Thoracic aorta (tissue), 2 donors: ENCODE measurements at places on chromosomes 7 and 10. TPM values are rescaled to one million over a fixed set of nuclear protein-coding genes. Genes with fewer than 3 reads are reported as not detected.
A peak's percentile ranks its signal among the peaks of the same experiment; 100 is the strongest.

DNA sequence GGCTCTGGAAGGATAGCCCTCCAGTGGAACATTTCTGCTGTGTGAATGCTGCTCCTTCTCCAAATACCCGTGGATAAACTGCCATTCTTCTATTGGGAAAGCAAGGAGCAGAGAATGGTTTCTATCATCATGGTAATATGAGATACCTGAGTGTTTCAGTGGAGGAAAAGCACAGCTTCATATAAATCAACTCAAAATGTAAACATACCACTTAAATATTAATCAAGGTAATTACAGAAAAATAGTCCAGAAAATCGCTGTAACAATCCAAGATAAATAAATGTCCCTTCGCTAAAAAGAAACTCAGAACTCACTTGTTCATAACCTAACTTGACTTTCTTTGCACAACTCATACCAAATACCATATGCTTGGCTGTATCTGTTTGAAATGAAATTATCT is 635.8 kb downstream of the PARD3 start:
- H3K36me3 ChIP-seq, result no peaks in the 10 kb centered on the region
- no peak overlapping the region for H3K4me3 ChIP-seq
- no peaks in the 10 kb centered on the region for H3K4me1 ChIP-seq
- no peak for DNase-seq

DNA sequence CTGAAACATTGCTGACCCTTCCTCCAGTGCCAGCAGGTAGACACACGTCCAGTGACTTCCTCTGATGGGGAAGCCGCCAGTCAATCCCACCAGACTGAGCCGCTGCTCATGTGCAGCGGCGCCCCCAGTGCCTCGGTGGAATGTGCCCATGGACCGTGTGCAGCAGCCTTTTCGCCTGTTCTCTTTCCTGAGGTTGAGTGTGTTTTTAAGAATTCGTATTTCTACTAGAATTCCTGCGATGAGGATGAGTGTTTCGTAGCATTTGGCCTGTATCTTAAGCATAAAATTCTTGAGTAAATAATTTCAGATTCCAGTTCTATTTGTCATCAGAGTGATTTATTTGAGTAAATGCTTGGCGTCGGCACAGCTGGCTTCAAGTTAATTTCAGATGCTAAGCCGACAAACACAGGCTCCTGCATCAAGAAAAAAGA is 35.4 kb downstream of the BNIP3 start:
- peak overlapping the region; percentile 57 for H3K4me3 ChIP-seq
- H3K27ac ChIP-seq, result peak overlapping the region; percentile 89
- peaks cover 11% of the 10 kb centered on the region for H3K4me1 ChIP-seq
- peaks cover 32% of the 10 kb centered on the region for H3K36me3 ChIP-seq

DNA sequence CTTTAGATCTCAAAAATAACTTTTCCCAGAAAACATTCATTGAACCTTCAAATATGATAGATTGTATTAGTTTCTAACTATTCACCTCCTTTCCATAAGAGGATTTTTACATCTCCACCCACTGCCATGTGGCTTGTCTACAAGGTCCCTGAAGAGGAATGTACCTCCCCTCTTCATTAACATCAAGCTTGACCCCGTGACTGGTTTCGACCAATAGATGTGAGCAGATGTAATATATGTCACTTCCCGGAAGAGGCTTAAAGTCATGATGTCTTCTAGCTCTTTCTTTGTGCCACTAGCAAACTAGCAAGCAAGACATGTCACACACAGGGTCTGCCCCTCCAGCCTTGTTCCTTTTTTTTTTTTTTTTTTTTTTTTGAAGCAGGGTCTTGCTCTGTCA is 6.9 kb downstream of the BAZ1B start:
- no peaks in the 10 kb centered on the region for H3K27me3 ChIP-seq
- DNase-seq, result no peak
- peaks cover 62% of the 10 kb centered on the region for H3K4me1 ChIP-seq
- no peak overlapping the region for H3K4me3 ChIP-seq
- H3K27ac ChIP-seq, result no peak overlapping the region

- H3K36me3 ChIP-seq, result no peaks in the 10 kb centered on the region
- H3K27me3 ChIP-seq, result no peaks in the 10 kb centered on the region
- H3K27ac ChIP-seq, result no peak overlapping the region
- no peak for DNase-seq
- no peaks in the 10 kb centered on the region for H3K4me1 ChIP-seq
These were observed 25.7 kb downstream of the TMEM176A start for GRCh38 chr7:150826061-150826849.

GRCh38 chr10:1576467-1577372 is 160.6 kb downstream of the ADARB2 start:
- no peaks in the 10 kb centered on the region for H3K36me3 ChIP-seq
- H3K4me1 ChIP-seq, result no peaks in the 10 kb centered on the region
- no peak overlapping the region for H3K27ac ChIP-seq

Gene PPP1R17
- total RNA-seq, result not detected

DNA sequence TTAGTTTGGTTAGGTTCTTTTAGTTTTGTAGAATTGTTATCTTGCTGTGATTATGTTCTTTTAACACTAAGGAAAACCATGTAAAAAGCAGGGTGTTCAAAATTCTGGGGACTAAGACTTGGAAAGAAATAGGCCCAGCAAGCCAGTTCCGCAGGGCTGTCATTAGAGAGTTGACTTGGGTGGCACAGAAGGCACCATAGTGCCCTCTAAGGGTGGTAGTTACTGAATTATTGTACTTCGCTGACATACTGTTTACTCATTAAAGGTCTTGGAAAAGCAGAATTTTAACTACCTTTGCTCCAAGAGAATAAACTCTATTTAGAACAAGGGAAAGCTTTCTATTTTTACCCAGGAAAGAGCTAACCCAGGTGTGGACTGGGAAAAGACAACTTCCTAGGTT is 86.5 kb downstream of the OTUD1 start:
- H3K27me3 ChIP-seq, result no peaks in the 10 kb centered on the region
- H3K27ac ChIP-seq, result no peak overlapping the region
- no peaks in the 10 kb centered on the region for H3K36me3 ChIP-seq
- no peak overlapping the region for H3K4me3 ChIP-seq

Gene HSPA12A
- total RNA-seq, result 13.6 TPM

Gene TRPV5
- not detected for total RNA-seq

- DNase-seq, result no peak
- H3K36me3 ChIP-seq, result no peaks in the 10 kb centered on the region
- H3K4me1 ChIP-seq, result no peaks in the 10 kb centered on the region
These were observed 871.8 kb downstream of the IPMK start for GRCh38 chr10:57395923-57396322.

DNA sequence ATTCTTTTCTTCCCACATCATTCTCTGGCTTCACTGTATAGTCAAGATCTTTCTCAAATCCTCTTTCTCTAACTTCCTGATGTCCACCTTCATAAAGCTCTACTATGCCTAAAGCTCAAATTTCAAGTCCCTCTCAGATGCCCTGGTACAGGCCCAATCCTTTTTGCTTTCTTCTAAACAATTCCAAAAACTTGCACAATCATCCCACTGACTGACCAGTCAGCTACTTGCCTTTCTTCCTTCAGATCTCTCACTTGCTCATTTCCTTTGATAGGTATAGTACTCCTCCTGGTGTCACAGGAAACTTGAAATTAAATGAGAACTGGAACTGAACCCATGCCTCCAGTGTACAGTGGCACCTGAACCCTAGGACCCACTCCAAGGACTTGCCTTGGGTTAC is 18.2 kb downstream of the SEC31B start:
- H3K27ac ChIP-seq, result no peak overlapping the region
- H3K4me3 ChIP-seq, result no peak overlapping the region
- H3K36me3 ChIP-seq, result peaks cover 18% of the 10 kb centered on the region
- DNase-seq, result no peak
- H3K27me3 ChIP-seq, result no peaks in the 10 kb centered on the region

DNA sequence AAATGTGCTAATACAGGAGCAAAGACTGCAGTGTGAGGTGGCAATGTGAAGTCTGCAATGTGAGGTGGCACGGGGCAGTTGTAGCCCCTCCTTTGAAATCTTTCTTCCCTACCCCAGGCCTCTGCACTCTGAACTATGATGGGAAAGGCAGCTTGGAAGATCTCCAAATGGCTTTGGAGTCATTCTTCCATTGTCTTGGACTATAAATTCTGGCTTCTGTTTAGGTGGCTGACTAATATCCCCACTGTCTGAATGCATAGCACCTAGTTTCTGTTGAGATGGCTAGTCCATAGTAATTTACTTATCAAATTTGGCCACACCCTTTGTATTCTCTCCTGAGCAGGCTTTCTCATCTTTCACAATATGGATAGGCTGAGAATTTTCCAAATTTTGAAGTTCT is 175.0 kb downstream of the CFTR start:
- H3K36me3 ChIP-seq, result no peaks in the 10 kb centered on the region
- peaks cover 5% of the 10 kb centered on the region for H3K4me1 ChIP-seq
- no peak overlapping the region for H3K4me3 ChIP-seq
- no peak for DNase-seq
- no peak overlapping the region for H3K27ac ChIP-seq
- H3K27me3 ChIP-seq, result no peaks in the 10 kb centered on the region

Gene PHYHIPL
- total RNA-seq, result 2.6 TPM

Gene CALHM3
- not detected for total RNA-seq

- no peak overlapping the region for H3K27ac ChIP-seq
- no peak overlapping the region for H3K4me3 ChIP-seq
- H3K27me3 ChIP-seq, result no peaks in the 10 kb centered on the region
- H3K4me1 ChIP-seq, result peaks cover 24% of the 10 kb centered on the region
- no peaks in the 10 kb centered on the region for H3K36me3 ChIP-seq
These were observed 155.6 kb downstream of the SH3PXD2A start for GRCh38 chr10:103699611-103700435.

Gene MYO1G
- total RNA-seq, result 2.0 TPM

Gene BZW2
- total RNA-seq, result 40.9 TPM

DNA sequence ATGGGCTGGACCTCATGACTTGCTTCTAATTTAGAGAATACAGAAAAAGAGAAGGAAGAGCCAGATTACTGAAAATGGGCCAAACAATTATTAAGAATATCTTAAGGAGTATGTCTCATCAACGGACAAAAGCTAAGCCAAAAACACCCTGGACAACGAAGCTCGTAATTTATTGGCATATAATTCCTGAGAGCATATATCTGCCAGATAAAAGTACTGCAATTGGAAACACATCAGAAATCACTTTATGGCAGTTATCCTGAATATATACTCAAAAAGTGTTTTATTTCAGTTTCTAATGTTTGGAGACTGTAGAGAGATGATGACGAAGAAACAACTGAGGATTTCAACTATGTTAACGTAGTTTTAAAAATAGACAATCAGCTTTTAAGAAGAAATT is 211.8 kb downstream of the CSTF2T start:
- no peaks in the 10 kb centered on the region for H3K27me3 ChIP-seq
- H3K4me1 ChIP-seq, result peaks cover 6% of the 10 kb centered on the region
- H3K27ac ChIP-seq, result no peak overlapping the region
- no peaks in the 10 kb centered on the region for H3K36me3 ChIP-seq
- no peak overlapping the region for H3K4me3 ChIP-seq

Gene CLDN4
- total RNA-seq, result not detected

DNA sequence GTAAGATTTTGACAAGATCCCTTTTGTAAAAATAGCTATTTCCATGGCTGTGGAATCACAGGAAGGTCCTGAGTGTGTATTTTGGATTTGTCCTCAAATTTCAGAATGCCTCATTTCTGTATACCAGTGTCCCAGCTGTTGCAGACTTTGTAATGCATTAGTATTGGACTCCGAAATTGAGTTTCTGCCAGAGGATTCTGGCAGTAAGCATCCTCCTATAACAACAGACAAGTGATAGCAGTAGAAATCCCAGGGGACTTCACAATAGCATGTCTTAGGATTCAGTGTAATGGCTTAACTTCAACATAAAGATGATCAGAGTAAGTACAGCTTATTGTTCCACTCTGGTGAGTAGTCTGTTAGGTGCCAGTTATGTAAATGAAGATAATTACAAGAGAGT is 104.6 kb downstream of the FOXP2 start:
- no peak overlapping the region for H3K4me3 ChIP-seq
- no peak overlapping the region for H3K27ac ChIP-seq
- no peaks in the 10 kb centered on the region for H3K36me3 ChIP-seq
- H3K4me1 ChIP-seq, result peaks cover 3% of the 10 kb centered on the region
- H3K27me3 ChIP-seq, result no peaks in the 10 kb centered on the region
- no peak for DNase-seq

DNA sequence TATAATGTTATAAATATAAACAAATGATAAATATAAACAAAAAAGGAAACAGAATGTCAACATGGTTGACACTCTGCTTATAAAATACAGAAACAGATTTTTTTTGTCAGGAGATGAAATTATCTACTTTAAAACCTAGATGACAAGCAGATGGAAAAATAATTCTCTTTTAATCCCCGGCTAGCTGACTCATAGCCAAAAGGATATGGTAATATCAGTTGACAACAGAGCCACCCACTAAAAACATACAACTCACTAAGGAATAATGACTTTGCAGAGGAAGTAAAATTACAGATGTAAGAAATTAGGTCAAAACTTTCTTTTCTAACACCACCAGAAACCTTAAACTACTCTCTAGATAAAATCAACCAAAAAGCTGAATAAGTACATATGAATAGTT is 131.1 kb upstream of the ABCB5 start:
- no peaks in the 10 kb centered on the region for H3K27me3 ChIP-seq
- no peak overlapping the region for H3K27ac ChIP-seq
- H3K4me3 ChIP-seq, result no peak overlapping the region
- H3K4me1 ChIP-seq, result no peaks in the 10 kb centered on the region

Gene NOS3
- total RNA-seq, result 8.4 TPM

DNA sequence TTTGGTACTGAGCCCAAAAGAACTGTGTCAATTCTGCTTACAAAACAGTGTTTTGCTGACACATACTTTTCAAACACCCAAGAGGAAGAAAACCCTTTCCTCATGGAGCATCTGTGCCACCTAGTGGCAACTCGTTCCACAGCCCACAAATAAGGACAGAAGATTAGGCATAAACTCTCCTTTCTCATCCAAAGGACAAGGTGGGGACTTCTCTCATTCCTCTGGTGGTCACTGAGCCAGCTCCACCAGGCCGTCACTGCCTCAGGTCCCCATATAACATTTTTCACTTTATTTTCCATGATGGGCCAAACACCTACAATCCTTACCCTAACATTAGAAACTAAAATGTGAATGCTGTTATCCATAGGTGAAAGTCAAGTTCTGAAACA is 76.9 kb downstream of the RNF216 start:
- H3K4me3 ChIP-seq, result no peak overlapping the region
- H3K27ac ChIP-seq, result peak overlapping the region; percentile 68
- no peak for DNase-seq
- H3K4me1 ChIP-seq, result peaks cover 49% of the 10 kb centered on the region
- no peaks in the 10 kb centered on the region for H3K27me3 ChIP-seq

Gene ANKRD61
- total RNA-seq, result not detected

- H3K36me3 ChIP-seq, result no peaks in the 10 kb centered on the region
- no peaks in the 10 kb centered on the region for H3K27me3 ChIP-seq
- no peak for DNase-seq
- H3K4me1 ChIP-seq, result no peaks in the 10 kb centered on the region
- no peak overlapping the region for H3K4me3 ChIP-seq
These were observed 441.3 kb upstream of the MGMT start for GRCh38 chr10:129025787-129026186.
